RCC 7860 (cell line): ENCODE measurements at places on chromosomes 6 and 20.
A peak's percentile ranks its signal among the peaks of the same experiment; 100 is the strongest.

DNA sequence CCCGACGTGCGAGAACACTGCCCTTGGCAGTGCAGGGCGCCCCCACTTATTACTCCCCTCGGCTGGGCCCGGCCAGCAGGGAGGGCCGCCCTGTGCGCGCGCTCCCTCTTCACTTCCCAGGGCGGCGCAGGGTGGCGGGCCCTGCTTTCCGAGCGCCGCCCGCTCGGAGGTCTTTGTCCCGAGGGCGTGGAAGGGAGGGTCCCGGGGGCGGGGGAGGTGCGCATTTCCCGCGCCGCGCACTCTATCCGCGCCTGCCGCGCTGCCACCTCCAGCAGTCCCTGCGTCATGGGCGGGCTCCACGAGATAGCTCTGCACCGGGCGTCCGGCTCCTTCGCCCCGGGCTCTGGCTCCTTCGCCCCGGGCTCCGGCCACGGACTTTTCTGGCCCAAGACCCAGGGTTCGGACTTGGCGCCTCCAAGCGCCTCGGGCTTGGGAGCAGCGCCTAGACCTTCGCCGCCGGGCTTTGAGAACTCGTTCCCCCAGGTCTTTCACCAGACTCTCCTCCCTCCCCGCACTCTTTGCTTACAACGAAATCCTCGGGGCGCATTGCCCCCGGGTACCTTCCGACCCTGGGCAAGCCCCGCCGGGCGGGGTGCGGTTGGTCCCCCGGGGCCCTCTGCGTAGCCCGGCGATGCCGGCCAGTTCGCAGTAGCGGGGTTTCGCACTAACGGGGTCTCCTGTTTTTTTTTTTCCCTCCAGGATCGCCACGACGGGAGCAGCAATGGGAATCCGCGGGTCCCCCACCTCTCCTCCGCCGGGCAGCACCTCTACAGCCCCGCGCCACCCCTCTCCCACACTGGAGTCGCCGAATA is 1.6 kb downstream of the TFAP2C start:
- no peak for DNase-seq

DNA sequence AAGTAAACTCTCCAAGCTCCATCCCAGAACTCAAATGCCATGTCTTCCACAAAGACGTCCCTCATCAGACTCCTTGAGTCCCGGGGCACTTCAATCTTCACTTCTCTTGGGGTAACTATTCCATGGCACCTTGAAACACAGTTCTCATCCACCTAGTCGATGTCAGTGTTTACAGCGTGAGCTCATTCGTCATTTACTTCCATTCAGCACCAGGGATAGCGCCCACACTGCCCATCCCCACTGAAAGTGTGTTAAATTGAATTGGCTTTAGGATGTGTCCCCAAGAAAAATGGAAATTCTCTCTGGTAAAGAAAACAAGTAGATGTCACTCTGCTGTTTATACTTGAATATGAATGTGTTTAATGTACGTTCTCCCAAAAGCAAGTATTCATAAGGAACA is 31.3 kb downstream of the KCNK15 start:
- no peak for DNase-seq

DNA sequence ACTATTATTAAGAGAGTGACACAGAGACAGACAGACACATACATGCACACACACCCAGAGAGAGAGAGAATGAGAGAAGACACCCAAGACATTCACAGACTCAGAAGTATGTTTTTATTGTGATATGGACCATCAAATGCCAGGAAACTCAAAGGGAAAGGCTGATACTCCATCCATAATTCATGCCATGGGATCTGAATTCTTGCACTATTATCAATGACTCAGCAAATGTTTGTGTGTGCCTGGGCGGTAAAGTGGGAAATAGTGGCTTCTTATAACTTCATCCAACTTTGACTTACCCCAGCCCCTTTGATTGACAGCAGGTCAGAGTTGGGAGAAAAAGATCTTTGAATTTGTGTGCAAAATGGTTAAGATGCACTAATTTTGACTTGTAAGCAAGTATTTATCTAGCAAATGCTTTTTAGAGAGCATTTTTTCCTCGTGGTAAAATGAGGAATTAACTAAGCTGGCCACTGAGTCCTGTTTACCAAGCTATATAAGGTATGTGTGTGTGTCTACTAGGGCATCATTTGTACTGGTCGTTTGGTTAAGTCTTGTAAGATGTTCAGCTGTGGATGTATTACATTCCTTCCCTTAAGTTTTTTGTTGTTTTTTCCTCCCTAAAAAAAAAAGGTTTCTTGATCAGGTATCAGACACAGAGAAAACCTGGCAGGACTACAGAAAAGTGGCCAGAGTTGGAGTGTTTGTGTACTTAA is 3.0 kb upstream of the CCN2 start:
- peak; percentile 16 for DNase-seq

DNA sequence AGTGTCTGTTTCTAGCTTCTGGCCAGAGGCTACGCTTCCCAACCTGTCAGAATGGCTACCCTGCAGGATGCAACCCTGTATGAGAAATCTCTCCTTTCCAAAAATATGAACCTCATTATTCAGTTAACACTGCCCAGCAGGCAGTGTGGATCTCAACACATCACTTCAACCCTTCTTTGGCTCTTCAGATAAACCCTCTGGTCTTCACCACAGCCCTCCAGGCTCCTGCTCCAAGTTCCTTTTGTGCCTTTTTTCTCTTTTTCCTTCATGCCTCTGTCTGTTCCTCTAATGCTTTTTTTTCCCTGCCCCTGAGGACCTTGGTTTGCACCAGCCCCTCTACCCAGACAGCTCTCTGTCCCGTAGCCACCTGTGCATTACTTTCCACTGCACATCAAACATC is 207.4 kb downstream of the MYLK4 start:
- no peak for DNase-seq

DNA sequence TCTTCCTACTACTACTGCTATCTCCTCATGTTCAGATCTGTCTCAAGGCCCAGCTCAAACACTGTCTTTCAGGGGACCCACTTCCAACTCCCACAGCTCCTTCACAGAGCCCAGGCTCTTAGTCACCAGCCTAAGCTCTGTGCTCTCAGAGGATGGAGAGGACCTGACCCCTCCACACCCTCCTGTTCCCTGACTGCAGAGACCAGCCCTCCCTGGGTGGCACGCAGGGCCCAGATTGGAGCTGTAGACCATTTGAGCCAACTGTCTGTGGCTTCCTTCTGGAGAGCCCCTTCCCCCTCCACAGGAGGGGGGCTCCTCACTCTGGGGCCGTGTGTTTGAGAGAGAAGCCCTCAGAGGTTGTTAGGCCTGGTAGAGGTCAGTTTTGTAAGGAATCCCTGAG is 9.8 kb downstream of the SNPH start:
- DNase-seq: no peak

DNA sequence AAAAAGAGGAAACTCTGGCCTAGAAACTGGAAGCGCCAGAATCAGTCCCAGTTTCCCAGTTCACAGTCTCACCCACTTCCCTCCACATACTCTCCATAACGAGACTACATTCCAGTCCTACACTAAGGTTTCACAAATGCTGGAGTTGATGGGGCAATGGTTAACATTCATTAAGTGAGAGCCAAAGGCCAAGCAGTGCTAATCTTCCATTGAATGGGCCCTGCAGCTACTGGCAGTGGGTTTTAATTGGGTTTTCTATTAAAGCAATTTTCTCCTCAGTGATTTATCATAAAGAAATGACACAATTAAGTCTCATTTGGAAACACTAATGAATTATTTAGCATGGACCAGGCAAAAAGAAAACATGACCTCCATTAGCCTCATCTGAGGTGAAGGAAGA is 20.8 kb upstream of the NRSN1 start:
- no peak for DNase-seq

DNA sequence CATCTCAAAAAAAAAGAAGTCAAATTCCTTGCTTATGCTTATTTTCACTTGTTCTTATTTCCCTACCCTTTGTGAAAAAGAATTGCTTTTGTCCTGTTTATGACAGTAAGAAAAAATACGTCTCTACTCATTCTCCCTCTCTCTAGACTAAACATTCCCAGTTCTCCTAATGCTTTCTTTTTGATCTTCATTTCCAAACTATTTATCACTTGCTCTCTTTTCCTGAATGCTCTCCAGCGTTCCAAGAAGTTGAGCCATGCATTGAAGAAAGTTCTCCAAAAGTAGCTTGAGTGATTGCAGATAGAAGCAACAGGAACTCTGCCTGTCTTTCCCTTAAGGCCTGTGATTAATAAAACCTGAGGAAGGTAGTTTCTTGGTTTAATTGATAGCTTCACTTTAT is 53.1 kb upstream of the TMEM170B start:
- DNase-seq: no peak

GRCh38 chr6:157253017-157253416 is 70.3 kb downstream of the TMEM242 start:
- DNase-seq: no peak

GRCh38 chr6:132491303-132491702 is 21.6 kb downstream of the STX7 start:
- no peak for DNase-seq

DNA sequence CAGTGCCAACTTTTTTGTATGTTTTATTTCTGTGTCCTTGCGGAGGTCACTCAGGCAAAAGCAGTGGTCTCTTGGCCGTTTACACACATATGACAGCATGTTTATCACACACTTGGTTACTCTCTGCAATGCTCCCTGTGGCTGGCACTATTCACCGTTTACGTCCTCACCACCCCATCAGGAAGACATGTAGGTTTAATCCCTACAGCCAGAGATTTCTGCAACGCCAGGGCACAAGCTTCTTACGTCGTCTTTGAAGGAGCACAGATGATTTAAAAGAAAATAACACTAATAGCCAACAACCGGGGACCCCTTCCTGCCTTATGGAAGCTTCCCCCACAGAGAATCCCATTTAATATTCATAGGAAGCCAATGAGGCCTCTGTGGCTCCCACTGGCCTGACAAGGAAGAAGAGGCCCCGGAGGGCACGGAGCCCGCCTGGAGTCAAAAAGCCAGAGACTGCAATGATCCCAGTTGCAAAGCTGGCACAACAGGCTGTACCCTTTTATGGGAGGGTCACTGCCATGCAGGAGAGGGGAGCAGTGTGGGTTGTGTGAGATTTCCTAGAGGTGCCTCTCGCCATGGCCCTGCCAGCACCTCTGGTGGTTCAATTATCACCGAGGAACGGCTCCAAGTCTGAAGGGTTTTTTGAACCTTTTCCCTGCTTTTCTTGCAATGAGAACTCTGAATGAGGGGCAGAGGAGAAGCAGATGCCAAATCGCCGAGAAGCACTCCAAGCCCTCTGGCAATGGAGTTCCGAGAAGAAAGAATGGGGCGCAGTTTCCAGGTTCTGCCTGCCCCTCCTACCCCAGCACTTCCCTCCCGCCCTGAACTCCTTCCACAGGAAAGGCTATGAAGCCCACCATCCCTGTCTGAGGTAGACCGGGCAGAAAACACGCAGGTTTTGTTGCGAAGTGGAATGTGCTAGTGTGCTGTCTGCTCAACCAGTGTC is 96.2 kb downstream of the THBS2 start:
- DNase-seq: no peak

DNA sequence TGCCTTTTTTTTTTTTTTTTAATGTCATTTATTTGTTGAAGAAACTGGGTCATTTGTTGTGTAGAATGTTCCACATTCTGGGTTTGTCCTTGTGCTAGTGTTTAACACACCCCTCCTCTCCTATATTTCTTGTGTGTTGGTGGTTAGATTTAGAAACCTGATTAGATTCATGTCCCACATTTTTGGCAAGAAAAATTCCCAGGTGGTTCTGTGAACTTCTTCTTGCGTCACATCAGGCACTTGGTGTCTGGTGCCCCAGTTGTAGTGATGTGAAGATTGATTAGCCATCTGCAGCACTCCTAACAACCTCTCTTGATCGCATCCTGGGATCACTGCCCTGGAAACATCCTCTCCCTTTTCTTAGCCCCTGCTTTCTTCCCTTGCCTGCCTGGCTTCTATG is 7.8 kb downstream of the PIGT start:
- no peak for DNase-seq

DNA sequence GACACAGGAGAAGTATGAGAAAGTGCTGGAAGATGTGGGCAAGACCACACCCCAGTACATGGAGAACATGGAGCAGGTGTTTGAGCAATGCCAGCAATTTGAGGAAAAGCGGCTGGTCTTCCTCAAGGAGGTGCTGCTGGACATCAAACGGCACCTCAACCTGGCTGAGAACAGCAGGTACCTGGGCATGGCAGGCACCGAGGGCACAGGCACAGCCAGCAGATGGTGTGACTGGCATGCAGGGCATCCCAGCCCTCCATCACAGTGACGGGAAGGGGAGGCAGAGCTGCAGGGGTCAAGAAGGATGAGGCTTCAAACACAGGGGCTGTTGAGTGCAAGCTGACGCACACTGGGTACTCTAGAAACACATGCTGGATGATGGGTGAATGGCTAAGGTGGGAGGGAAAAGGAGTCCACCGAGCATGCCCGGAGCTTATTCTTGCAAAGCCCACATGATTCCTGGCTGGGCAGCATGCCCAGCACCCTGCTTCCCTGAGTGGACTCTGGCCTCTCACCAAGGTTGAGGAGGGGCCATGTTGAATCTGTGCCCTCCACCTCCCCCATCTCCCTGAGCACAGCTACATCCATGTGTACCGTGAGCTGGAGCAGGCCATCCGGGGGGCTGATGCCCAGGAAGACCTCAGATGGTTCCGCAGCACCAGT is 26.3 kb downstream of the SPDEF start:
- DNase-seq: no peak

DNA sequence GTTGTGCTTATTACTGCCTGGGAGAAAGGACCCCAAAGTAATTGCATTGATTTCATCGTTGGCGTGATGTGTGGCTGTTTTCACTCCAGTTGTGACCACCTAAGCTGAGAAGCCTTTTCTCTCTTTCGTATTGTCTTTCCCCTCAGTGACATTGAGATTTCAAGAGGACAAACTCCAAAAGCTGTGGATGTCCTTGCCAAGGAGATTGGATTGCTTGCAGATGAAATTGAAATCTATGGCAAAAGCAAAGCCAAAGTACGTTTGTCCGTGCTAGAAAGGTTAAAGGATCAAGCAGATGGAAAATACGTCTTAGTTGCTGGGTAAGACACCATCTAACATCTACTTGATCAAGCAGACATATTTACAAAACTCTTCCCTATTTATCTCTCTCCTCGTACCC is 60.5 kb downstream of the MTHFD1L start:
- DNase-seq: no peak

GRCh38 chr6:40389254-40389653 is 197.9 kb downstream of the LRFN2 start:
- DNase-seq: no peak

GRCh38 chr20:62577490-62577836 is 64.8 kb upstream of the SLCO4A1 start:
- no peak for DNase-seq
